GM23248 (cell line): ENCODE measurements at places on chromosomes 1 and 21. TPM values are rescaled to one million over a fixed set of nuclear protein-coding genes. Genes with fewer than 3 reads are reported as not detected.

ANGPTL3 gene
- polyA plus RNA-seq = not detected in 2 replicates

DNA sequence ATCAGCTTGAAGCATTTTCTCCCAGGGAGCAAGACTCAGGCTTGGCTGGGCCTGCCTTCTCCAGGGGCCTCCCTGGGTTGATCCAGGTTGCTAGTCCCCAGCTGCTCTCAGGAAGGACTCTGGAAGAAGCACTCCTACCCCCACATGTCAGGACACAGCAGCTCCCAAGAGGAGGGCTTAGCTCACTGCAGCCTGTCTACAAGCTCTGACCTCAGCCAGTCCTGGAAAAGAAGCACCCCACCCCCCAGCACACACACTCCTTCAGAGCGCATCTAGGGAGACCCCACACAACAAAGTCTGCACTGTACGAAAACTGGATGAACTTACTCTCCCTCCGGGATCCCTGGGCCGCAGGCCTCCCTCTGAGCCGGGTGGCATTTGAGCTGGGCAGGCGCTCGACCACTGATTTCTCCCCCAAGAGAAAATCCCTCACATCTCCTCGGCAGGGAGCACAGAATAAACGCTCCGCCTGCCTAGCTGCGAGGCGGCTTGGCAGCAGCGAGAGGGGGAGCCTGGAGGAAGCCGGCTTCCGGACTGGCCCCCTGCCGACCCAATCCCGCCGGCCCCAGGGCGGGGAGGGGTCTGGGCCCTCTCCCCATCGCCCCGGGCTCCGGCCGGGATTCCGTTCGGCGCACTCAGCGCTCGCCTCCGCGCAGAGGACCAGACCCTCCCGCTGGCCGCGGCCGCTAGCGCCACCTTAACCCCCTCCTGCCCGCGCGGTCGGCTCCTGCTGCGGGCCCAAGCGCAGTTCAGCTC, at the start of gene KCNA2:
KCNA2 (minus strand) TSS at position 458 of the 756 bp plus-strand sequence. CDS start 1,576 bp downstream, outside the sequence.
- no peak within 1 kb of the TSS for H3K27ac ChIP-seq
- H3K4me1 ChIP-seq = 0 out of 2 replicates have a peak, but pooled peaks cover 3% of the 10 kb centered on the region
- peak within 1 kb of the TSS; percentile 65 for H3K4me3 ChIP-seq
- H3K27me3 ChIP-seq = peaks cover 59% of the 10 kb centered on the region

DNA sequence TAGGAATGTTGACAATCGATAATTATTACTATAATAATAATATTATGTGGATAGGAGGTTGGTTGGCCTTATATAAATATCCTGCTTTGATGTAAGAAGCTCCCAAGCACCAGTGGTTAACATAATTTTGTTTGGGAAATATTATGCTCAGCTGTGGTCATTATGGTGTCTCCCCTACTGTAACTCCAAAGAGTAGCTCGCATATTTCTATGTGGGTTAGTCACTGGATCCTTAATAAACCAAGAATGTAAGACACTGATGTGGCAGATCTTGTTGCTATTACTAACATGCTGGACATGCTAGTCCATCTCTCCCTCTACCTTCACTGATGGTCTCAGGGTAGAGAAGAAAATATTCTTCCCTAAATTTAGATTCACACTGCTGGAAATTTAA, 79.2 kb upstream of the RALGPS2 start:
- no peaks in the 10 kb centered on the region for H3K36me3 ChIP-seq
- no peaks in the 10 kb centered on the region for H3K27me3 ChIP-seq
- H3K4me3 ChIP-seq = no peak overlapping the region

GRCh38 chr1:61174060-61174795, 91.9 kb downstream of the NFIA start:
- no peak for DNase-seq
- no peaks in the 10 kb centered on the region for H3K36me3 ChIP-seq
- H3K27ac ChIP-seq = no peak overlapping the region

GRCh38 chr1:72845381-72845780, 563.0 kb upstream of the NEGR1 start:
- H3K4me1 ChIP-seq = no peaks in the 10 kb centered on the region
- DNase-seq = peak; percentile 17
- no peaks in the 10 kb centered on the region for H3K27me3 ChIP-seq
- H3K36me3 ChIP-seq = no peaks in the 10 kb centered on the region
- no peak overlapping the region for H3K27ac ChIP-seq

GRCh38 chr1:248152056-248152827, 7.3 kb downstream of the OR2M5 start:
- H3K27ac ChIP-seq = no peak overlapping the region
- H3K27me3 ChIP-seq = no peaks in the 10 kb centered on the region
- no peak for DNase-seq

EFNA3 gene
- 2.5 and 2.7 TPM in 2 replicates for polyA plus RNA-seq

DNA sequence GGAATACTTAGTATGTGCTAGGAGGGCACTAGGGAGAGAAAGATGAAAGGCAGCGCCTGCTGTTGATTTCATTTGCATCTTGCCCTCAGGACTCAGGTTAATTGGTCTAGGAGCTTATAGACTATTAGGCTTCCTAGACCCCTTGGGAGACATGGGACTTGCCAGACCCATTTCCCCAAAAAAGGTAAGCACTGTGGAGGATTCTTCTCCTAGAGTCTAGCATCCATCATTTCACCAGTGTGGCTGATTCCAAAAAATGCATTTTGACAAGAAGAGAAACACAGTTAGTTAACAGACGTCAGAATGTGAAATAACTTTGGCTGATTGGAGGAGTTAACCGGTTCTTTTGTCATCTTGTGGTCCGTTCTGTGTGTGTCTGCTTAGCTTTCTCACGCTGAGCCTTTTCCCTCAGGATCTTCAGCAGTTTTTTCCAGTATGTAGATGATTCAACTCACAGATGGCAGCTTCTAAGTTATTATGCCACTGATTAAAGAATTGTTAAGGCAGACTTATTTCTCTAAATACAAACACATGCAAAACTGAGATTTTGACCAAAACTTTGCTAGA, 108.8 kb downstream of the KIF26B start:
- no peaks in the 10 kb centered on the region for H3K36me3 ChIP-seq
- H3K27me3 ChIP-seq = no peaks in the 10 kb centered on the region
- H3K27ac ChIP-seq = peak overlapping the region; percentile 57

ACKR1 gene
- polyA plus RNA-seq = not detected in 2 replicates

TCHHL1 gene
- polyA plus RNA-seq = not detected in 2 replicates

- peak; percentile 84 for DNase-seq
- peak overlapping the region; percentile 33 for H3K4me3 ChIP-seq
- no peaks in the 10 kb centered on the region for H3K27me3 ChIP-seq
- H3K4me1 ChIP-seq = peaks cover 43% of the 10 kb centered on the region
- no peaks in the 10 kb centered on the region for H3K36me3 ChIP-seq
These were observed 108.0 kb downstream of the NRIP1 start for GRCh38 chr21:14956807-14957206.

GRCh38 chr21:31910074-31910470, 37.3 kb downstream of the HUNK start:
- no peaks in the 10 kb centered on the region for H3K36me3 ChIP-seq
- H3K4me3 ChIP-seq = no peak overlapping the region
- H3K4me1 ChIP-seq = peaks cover 39% of the 10 kb centered on the region
- no peak for DNase-seq
- H3K27ac ChIP-seq = no peak overlapping the region

ZNF593OS gene
- polyA plus RNA-seq = 0.81 and 0.85 TPM in 2 replicates

GRCh38 chr1:229514578-229515275, 6.6 kb upstream of the NUP133 start:
- no peak overlapping the region for H3K4me3 ChIP-seq
- no peaks in the 10 kb centered on the region; the same call in 1 of the 2 replicates for H3K4me1 ChIP-seq
- peak; percentile 90 for DNase-seq

SAMSN1 gene
- polyA plus RNA-seq = not detected in 2 replicates

GRCh38 chr1:175802407-175803123, 59.2 kb upstream of the TNR start:
- no peak overlapping the region for H3K27ac ChIP-seq
- DNase-seq = no peak
- H3K4me1 ChIP-seq = no peaks in the 10 kb centered on the region
- H3K36me3 ChIP-seq = no peaks in the 10 kb centered on the region
- no peak overlapping the region for H3K4me3 ChIP-seq

CD160 gene
- 0.25 and 0.33 TPM in 2 replicates for polyA plus RNA-seq

- peak; percentile 46 for DNase-seq
- H3K36me3 ChIP-seq = 0 out of 2 replicates have a peak, but pooled peaks cover 2% of the 10 kb centered on the region
- H3K27me3 ChIP-seq = no peaks in the 10 kb centered on the region
- peak overlapping the region; percentile 67 for H3K27ac ChIP-seq
- peak overlapping the region; percentile 87 for H3K4me3 ChIP-seq
These were observed 2.3 kb downstream of the EGLN1 start for GRCh38 chr1:231419738-231420298.

- H3K36me3 ChIP-seq = no peaks in the 10 kb centered on the region
- no peaks in the 10 kb centered on the region for H3K27me3 ChIP-seq
- no peak for DNase-seq
- H3K27ac ChIP-seq = no peak overlapping the region
- peaks cover 34% of the 10 kb centered on the region for H3K4me1 ChIP-seq
These were observed 26.7 kb upstream of the MYSM1 start for GRCh38 chr1:58726581-58726980.

DNA sequence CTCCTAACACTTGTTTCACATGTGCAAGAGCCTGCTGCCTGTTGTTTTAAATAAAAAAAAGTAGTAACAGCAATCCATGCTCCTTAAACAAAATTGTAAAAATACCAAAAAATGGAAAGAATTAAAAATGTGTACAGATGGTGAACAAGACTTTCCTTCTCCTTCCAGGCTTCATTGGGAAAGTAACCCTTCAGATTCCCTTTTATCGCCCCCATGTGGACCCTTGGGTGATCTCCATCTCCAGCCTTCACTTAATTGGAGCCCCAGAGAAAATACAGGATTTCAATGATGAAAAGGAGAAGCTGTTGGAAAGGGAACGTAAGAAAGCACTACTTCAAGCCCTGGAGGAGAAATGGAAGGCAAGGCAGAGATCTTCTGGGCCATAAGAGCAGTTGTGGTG, 14.2 kb downstream of the VPS13D start:
- H3K4me3 ChIP-seq = no peak overlapping the region
- H3K4me1 ChIP-seq = peaks cover 14% of the 10 kb centered on the region
- no peak overlapping the region for H3K27ac ChIP-seq
- peaks cover 42% of the 10 kb centered on the region for H3K36me3 ChIP-seq
- H3K27me3 ChIP-seq = no peaks in the 10 kb centered on the region
- peak; percentile 21 for DNase-seq

DNA sequence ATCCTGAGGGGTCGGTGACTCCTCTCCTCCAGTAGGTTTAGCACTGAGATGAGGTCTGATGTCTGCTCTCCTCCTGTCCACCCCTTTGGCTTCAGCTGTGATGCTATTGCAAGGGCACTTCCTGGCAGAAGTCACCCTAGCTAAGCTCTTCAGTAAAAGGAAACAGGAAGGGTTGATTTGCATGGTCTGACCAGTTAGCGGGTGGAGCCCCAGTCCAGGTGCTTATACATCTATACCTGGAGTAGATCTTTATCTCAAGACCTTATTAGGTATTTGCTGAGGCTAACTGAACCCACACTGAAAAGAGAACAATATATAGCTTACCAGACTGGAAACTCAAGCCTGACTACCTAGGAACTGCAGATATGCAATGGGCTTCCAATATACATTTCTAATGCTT, 28.9 kb upstream of the NFASC start:
- no peak overlapping the region for H3K27ac ChIP-seq
- no peak for DNase-seq
- H3K36me3 ChIP-seq = no peaks in the 10 kb centered on the region
- H3K27me3 ChIP-seq = no peaks in the 10 kb centered on the region
- H3K4me3 ChIP-seq = no peak overlapping the region
- H3K4me1 ChIP-seq = peaks cover 21% of the 10 kb centered on the region

GRCh38 chr1:158071138-158071537, 77.7 kb downstream of the KIRREL1 start:
- DNase-seq = peak; percentile 29
- H3K27ac ChIP-seq = no peak overlapping the region
- H3K4me3 ChIP-seq = no peak overlapping the region
- H3K27me3 ChIP-seq = no peaks in the 10 kb centered on the region

DNA sequence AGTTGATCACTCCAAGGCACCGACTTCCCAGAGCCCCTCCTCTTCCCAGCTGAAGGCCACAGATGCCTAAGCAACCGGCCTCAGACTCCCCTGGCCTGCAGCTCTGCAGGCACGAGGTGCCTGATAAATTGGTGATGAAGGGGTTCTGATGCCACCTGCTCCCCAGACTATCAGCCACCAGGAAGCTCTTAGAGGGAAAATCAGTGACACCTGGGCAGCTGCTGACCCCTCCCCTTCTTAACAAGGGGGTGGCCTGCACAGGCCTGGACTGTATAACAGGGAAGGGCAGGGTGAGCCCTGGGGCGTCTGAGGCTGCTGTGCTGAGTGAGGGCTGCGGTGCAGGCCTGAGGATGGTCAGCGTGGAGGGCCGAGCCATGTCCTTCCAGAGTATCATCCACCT, at the start of gene PADI6:
PADI6 (plus strand) TSS at position 301 of the 400 bp plus-strand sequence; CDS start at position 351, 50 bp downstream.
- peaks cover 21% of the 10 kb centered on the region; the same call in 1 of the 2 replicates for H3K27me3 ChIP-seq
- no peaks in the 10 kb centered on the region for H3K4me1 ChIP-seq
- no peak within 1 kb of the TSS for H3K27ac ChIP-seq
- DNase-seq = no peak
- no peaks in the 10 kb centered on the region for H3K36me3 ChIP-seq

- H3K27me3 ChIP-seq = no peaks in the 10 kb centered on the region
- no peak overlapping the region for H3K27ac ChIP-seq
- no peak for DNase-seq
These were observed 82.8 kb downstream of the TNFSF18 start for GRCh38 chr1:172967936-172968335.

GRCh38 chr1:163959622-163960021, 599.4 kb upstream of the PBX1 start:
- H3K36me3 ChIP-seq = no peaks in the 10 kb centered on the region
- no peaks in the 10 kb centered on the region for H3K4me1 ChIP-seq
- DNase-seq = no peak
- no peak overlapping the region for H3K27ac ChIP-seq

GRCh38 chr1:19081218-19081893, 124.9 kb upstream of the IFFO2 start:
- H3K36me3 ChIP-seq = peaks cover 74% of the 10 kb centered on the region
- peaks cover 14% of the 10 kb centered on the region for H3K4me1 ChIP-seq
- DNase-seq = peak; percentile 82
- no peaks in the 10 kb centered on the region for H3K27me3 ChIP-seq
- 0 out of 2 replicates have a peak overlapping the region, but pooled peaks have one; percentile 12 for H3K4me3 ChIP-seq
- peak overlapping the region; percentile 72 for H3K27ac ChIP-seq

GRCh38 chr1:84635429-84635828, 54.8 kb downstream of the SSX2IP start:
- no peaks in the 10 kb centered on the region for H3K27me3 ChIP-seq
- peaks cover 10% of the 10 kb centered on the region for H3K4me1 ChIP-seq
- no peak overlapping the region for H3K4me3 ChIP-seq
- H3K27ac ChIP-seq = no peak overlapping the region
- no peaks in the 10 kb centered on the region for H3K36me3 ChIP-seq

GRCh38 chr1:94281361-94282142, 44.2 kb upstream of the ARHGAP29 start:
- no peak overlapping the region for H3K27ac ChIP-seq
- H3K27me3 ChIP-seq = no peaks in the 10 kb centered on the region
- DNase-seq = no peak

DNA sequence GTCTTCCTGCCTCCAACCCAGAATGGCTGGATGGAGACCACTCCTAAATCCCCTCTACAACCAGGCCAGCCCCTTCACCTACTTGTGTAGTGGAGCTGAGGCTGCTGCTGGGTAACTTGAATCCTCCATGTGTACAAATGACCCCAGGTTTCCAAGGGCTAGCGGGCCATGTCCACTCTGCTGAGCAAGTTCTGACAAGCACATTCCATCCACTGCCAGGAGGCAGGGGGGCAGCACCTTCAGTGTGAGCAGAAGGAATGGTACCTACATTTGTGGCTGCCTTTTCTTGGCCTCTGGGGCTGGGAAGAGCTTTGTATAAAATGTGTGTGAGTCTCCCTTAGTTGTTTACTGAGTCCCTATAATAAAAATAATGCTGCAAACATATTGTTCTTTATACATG, 14.5 kb downstream of the KIAA0040 start:
- H3K4me3 ChIP-seq = no peak overlapping the region
- no peaks in the 10 kb centered on the region for H3K27me3 ChIP-seq
- H3K27ac ChIP-seq = no peak overlapping the region
- no peaks in the 10 kb centered on the region for H3K36me3 ChIP-seq
- no peaks in the 10 kb centered on the region for H3K4me1 ChIP-seq

- H3K27me3 ChIP-seq = no peaks in the 10 kb centered on the region
- peak; percentile 41 for DNase-seq
- no peak overlapping the region for H3K4me3 ChIP-seq
These were observed 8.1 kb downstream of the NIBAN1 start for GRCh38 chr1:184965944-184966860.
